Kasumi-1 (cell line): ENCODE measurements at places on chromosomes 1 and 21.

GRCh38 chr1:101728029-101728428 is 268.7 kb downstream of the OLFM3 start:
- DNase-seq, result no peak

DNA sequence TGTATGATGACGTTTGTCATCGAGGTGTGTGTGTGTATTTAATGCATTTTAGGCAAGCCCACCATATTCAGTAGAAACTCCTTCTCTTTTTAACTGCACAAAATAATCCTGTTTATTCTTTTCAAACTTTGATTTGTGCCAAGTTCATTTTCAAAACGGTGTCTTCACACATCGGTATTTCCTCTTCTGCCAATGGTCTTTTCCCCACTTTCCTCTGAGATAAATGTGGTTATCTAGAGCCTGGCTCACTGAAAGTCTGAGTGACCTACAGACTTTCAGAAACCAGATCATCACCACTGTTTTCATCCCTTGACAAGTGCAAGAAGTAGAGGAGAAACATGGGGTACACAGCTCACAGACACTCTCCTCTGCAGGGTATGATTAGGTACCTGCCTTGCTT is 69.4 kb downstream of the GPATCH2 start:
- DNase-seq, result no peak

- DNase-seq, result no peak
Observed at GRCh38 chr1:170666541-170667254, 2.8 kb downstream of the PRRX1 start.

DNA sequence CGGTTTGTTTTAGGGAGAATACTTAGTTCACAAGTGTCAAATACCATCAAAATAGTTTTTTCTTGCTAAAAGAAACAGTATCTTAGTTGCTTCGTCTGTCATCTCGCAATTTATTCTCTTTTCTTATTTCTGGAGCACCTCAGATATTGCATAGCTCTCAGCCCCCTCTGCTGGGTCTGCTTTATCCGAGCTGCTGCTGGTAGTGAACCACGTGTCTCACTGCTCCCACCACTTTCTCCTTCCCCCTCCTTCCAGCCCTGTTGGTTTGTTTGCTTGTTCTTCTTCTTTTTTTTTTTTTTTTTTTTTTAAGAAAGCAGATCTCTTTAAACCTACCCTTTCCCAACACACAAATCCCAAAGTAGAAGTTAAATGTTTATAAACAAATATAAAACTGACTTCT is 170.8 kb downstream of the EDEM3 start:
- DNase-seq, result no peak

GRCh38 chr1:214552174-214552608 is 789 bp upstream of the PTPN14 start:
- DNase-seq, result no peak

- DNase-seq, result no peak
Observed at GRCh38 chr1:230173187-230173975, 106.3 kb downstream of the GALNT2 start.

DNA sequence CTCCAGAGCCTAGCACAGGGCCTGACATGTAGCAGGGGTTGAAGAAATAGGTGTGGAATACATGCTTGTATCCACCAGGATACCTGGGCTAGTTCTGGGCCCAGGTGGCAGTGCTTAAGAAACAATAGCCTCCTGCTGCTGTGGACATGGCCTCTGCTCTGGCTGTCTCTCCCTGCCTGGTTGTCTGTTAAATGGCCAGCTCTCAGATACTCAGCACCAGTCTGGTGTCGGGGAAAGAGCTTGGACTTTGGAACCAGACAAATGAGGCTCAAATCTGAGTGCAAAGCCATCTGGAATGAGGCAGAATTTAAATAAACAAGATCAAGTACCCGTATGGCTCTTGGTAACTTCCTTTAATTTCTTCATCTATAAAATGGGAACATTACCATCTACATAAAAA is 31.5 kb downstream of the SESN2 start:
- DNase-seq, result no peak
